LHCN-M2 (cell line): ENCODE measurements at places on chromosomes 7 and 10.
A peak's percentile ranks its signal among the peaks of the same experiment; 100 is the strongest.

GRCh38 chr7:80941208-80941758, 22.4 kb upstream of the SEMA3C start:
- DNase-seq: peak; percentile 91

DNA sequence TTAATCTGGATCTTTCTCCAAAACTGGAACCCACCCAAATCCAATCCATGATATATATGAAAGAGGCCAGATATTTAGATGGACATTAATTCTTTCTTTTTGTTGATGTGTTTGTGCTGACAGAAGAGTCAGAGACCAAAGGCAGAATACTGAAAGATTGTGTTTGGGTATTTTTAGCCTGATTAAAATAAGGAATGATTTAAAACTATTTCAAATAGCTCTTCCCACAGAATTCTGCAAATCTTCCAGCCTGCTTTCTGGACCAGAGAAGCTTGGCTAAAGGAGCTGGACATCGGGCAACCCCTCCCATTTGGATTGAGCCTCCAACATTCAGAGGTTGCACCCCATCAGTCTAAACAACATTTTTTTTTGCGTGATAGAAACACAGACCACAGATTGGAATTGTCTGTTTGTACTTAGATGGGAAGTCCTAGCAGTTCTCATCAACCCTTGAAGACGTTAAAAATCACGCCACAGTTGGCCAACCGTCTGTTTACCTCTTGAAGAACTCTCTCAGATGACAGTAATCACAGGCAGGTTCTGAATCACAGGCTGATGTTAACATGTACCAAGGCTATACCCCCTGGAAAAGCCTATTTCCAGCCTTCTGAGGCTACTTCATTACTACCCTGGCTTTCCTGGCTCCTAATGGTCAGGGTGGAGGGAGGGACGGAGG, 155.2 kb upstream of the NRP1 start:
- no peak for DNase-seq

DNA sequence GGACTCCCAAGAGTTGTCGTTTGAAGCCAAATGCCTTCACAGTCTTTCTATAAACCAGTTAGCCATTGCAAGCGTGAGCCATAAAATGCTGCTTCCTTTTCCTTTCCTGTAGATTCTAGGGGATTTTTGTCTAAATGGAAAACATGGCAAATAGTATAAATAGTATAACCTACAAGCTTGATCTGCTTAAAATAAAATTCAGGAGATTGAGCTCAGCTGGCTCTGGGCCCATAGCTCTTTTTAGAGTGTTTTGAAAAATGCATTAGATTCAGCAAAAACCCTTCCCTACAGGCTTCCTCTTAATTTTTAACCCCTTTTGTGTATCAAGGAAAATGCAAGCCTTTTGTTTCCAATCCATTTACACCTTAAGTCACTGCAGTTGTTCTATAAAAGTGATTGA, 190.1 kb upstream of the GDF10 start:
- no peak for DNase-seq

DNA sequence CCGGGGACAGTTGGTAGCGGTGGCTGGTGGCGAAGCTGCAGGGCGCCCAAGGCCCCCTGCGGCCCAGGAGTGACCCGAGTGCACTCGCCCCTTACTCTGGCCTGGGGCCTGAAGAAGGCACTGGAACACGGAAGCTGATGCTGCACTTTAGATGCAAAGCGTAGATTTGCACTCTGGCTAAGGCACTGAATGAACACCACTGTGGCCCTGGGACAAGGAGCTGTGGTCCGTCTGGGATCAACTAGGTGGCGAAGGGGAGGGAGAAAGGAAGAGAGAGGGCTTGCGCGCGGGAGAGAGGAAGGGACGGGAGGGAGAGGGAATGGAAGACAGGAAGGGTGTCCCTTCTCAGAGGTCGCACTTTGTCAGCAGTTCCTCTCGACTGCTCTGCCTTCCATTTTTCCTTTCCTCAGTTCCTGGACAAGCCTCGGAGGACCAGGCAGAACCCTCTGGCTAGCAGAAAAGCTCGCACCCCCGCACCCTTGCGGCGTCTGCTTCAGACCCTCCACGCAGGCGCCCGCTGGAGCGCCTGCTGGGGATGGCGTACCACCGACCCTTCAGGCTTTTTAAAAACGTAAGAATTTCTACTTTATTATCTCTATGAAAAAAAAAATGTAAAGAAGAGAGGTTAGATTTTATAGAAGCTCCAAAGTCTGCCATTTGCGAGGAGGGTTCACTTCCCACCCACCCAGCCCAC, 1.2 kb downstream of the FERD3L start:
- DNase-seq: no peak

DNA sequence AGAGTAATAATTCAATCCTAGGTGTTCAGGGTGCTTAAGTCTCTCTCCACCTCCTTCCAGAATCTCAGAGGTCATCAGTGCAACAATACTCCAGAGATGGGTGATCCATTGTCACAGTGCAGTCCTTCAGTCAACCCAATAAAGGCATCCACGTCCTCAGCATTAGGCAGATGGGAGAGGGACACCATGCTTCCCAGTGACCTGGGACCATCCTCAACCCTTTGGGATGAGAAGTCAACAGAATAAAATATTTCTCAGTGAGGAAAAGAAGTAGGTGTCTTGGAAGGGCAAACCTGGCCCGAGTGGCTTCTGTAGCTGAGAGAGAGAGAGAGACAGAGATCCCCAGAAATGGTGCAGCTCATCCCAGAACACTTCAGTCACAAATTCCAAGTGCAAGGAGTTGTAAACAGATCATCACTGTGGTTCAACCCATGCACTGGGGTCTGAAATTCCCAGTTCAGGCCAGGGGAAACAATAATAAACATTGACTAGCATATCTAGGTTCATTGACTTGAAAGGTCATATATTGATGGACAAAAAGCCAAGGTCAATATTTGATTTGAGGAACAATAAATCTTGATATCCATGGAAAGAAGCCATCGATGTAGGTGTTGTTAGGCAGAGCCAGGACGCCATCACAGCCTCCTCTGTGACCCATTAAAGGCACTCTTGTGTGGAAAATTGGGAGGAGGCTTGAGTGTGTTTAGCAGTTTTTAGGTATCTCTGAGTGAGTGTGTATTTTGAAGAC, 256.0 kb upstream of the ZMIZ1 start:
- no peak for DNase-seq

DNA sequence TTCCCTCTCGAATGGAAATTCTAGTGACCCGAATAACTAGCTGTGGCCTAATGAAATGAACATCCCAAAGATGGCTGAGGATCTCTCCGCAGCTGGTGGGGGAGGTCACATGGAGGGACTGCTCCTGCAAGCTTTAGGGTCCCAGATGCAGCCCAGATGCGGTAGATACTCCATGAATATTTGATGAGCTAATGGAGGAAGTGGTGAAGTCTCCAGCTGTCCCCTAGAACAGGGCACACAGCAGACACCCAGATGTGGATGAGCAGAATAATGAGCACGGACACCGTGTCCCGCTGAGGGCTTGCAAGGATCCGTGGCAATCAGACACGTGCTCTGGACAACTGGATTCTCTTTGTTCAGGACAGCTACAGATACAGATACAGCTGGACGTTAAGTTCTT, 59.2 kb downstream of the DENND2A start:
- DNase-seq: no peak

- peak; percentile 61 for DNase-seq
Observed at GRCh38 chr10:95841661-95842498, 65.9 kb upstream of the CC2D2B start.

- no peak for DNase-seq
Observed at GRCh38 chr7:158395780-158396278, 191.8 kb downstream of the PTPRN2 start.

- DNase-seq: no peak
Observed at GRCh38 chr10:94383530-94383929, 18.8 kb upstream of the TBC1D12 start.

DNA sequence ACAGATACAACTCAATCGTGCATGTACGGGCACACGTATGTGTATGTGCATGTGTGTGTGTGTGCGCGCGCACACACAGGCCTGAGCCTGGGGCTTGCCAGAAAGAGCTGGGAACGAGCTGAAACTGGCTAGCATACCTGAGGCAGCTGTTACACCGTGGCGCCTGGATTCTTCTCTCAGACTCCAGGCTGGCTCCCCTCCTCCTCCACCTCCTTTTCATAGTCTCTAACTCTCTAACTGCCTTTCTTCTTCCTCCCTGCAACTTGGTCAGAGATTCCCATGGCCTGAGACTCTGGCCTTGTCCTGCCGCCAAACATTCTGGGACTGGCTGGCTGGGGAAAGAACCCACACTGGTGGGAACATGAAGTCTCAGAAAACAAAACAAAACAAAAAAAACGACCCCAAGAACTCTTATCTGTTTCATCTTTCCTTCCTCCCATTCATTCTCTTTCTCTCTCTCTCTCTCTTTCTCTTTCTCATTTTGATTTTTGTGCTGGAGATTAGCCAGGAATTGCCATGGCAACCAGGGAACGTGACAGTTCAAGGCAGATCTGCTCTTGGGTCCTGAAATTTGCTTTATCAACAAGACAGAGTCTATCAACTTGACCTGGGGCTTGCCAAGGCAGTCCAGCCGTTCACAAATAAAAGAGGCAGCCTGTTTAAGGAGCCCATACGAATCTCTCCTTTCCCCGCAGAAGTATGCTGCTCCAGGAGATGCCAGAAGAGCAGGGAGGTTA, 76.8 kb upstream of the SEM1 start:
- DNase-seq: no peak

DNA sequence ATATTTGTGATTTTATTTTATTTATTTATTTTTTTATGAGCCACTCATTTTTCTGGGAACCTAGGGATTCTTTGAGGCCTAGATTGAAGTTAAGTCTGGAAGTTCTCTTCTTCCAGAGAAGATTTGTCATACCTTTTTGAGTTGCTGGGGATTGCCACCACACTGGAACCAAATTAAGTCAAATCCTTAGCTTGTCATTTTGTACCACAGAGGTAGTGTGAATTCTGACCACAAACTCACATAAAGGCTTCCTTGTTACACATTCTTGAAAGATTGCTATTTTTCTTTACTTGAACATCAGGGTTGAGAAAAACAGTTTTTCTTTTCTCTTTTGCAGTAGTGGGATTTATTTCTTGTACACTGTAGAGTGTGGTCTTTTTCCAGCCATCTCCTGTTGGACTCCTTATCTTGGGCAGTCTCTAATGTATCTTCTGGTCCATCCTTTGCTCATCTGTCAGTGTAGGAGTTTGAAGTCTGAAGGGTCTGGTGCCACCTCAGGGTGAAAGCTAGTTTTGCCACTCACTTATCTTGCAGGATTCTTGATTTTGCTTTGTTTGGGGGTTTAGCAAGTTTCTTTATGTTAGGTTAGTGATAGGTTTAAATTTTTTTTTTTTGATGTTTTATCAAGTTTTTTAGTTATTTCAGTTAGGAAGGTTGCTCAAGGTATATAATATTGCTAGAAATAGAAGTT, 24.8 kb downstream of the PCBD1 start:
- peak; percentile 14 for DNase-seq

GRCh38 chr7:55101359-55101758, 82.5 kb downstream of the EGFR start:
- no peak for DNase-seq

- no peak for DNase-seq
Observed at GRCh38 chr7:158026636-158027265, 560.9 kb downstream of the PTPRN2 start.
